ENCODE measurements at places on chromosomes 3 and 15.
A peak's percentile ranks its signal among the peaks of the same experiment; 100 is the strongest.

GRCh38 chr15:93803421-93804152, 427.8 kb upstream of the MCTP2 start:
- no peak for DNase-seq

DNA sequence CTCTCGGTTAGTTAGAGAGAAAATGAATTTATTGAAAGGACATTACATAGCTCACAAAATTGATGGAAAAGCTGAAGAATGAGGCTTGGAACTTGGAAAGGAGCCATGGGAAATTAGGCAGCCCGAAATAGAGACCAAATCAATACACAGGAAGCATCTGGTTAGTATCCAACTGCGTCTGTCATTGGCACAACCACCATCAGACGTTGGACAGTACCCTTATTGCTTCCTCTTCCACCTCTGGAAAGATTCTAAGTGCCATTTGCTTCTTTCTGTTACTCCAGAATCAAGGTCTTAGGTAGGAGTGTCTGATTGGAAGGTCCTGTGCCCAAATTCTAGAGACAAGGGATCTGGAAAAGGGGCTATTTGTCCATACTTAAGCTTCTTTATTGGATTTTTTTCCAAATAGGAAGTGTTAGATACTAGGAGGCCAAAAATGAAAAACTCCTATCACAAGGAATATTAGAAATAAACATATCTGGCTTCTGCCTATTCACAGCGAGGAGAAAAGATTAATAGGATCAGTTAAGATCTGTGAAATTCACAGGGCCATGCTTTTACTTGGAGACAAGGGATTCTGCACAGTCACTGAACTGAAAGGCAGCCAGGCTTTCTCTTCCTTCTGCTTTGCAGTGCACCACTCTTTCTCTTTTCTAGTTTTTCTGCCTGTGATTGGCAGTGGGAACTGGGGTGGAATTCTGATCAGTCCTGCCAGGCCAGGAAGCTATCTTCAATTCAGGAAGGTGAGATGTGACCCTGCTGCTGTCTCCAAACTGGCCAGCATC, 10.7 kb upstream of the HACD2 start:
- peak; percentile 4 for DNase-seq

DNA sequence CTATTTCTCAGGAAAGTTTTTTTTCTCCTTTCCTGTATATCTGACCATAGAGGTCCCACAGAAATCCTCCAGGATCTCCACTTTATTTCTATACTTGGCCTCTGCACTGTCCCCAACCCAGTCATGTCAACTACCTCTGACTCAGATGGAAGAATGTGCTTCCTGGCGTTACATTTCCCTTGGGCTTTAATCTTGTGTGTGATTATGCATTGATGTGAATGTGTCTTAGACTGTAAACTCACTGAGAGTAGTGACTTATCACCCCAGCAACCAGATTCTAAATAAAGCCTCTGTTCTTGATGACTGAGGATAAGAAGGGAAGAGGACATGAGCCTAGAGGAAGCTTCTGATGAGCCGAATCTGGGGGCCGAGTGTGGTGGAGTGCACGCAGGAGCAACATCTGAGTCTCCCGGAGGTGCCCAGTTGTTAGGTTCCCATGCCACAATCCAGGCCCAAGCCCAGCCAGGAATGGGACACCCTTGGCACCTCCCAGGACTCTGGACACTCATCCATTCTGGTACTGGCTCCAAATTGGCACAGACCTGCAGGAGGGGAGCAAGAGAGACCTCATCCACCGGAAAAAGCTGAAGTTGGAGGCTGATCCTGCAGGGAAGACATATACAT, 32.1 kb upstream of the HEG1 start:
- DNase-seq, result no peak

GRCh38 chr3:39601241-39601640, 133.8 kb downstream of the MOBP start:
- DNase-seq, result no peak

DNA sequence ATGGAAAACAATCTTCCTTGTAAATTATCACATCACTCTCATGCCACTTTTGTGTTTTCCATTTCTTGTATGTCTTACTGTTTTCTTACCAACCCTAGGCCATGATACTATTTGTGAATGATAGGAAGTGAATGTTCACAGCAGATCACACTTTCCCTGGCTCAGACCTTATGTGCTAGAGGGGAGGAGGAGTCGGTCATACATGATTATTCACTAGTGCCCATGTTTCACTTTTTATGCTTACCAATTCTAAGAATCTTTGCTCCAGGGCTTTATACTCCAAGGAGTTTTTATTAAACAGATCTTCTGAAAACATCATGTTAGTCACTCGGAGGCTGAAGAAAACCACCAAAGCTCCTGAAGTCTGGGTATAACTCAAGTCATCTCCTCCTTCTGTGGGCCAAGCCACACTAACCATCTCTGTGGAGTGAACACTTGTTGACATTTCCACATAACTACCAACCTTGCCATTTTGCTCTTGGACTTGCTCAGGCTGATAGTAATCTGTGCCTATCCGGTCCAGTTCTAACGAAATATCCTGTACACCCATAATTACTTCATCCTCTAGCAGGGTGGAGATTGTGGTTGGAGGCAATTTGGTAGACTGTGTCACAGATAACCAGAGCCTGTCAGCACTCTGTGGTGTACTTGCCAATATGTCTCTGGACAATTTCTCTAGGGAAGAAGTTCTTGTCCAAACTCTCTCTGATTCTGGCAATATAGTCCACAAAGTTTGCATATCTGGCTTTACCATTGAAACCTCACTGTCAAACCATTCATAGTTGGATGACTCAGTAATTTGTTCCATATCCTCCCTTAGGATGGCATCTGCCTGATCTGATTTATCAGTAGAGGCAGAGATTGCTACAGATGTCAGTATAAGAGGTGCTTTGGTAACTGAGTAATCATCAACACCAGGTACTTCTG, 76.8 kb downstream of the IMPG2 start:
- DNase-seq, result no peak

DNA sequence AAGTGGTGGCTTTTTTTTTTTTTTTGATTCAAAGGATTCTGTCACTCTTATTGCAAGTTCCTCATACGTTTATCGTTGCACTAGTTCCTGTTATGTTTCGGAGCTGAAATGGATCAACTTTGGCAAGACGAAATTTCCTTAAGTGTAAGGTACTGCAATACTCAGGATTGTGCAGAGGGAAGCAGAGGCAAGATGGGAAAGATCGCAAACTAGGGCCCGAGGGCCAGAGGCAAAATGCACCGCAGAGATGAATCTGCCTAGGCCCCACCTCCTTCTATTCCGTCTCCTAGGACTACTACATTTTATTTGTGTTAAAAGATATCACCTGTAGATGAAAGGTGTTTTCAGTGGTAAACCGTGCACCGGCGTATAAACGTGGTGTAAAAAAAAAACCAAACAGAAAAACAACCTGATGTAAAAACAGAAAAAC, 331 bp downstream of the RNU6-1 start:
- DNase-seq, result peak; percentile 40

DNA sequence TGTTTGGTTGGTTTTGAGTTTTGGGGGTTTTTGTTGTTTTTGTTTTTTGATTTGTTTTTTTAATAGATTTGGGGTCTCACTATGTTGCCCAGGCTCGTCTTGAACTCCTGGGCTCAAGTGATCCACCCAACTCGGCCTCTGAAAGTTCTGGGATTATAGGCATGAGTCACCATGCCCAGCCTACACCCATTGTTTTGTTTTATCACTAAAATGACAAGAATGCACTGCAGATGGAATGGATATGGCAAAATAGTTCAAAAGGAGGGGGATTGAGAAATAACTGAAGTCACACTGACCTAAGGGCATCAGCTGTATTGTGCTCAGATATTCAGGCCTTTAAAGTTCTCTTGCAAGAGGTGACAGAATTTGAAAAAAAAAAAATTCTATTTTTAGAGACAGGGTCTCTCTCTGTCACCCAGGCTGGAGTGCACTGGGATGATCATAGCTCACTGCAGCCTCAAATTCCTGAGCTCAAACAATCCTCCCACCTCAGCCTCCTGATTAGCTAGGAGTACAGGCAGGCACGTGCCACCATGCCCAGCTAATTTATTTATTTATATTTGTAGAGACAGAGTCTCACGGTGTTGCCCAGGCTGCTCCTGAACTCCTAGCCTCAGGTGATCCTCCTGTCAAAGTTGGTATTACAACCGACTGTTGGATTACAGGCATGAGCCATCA, 4.4 kb upstream of the RASA2 start:
- no peak for DNase-seq

DNA sequence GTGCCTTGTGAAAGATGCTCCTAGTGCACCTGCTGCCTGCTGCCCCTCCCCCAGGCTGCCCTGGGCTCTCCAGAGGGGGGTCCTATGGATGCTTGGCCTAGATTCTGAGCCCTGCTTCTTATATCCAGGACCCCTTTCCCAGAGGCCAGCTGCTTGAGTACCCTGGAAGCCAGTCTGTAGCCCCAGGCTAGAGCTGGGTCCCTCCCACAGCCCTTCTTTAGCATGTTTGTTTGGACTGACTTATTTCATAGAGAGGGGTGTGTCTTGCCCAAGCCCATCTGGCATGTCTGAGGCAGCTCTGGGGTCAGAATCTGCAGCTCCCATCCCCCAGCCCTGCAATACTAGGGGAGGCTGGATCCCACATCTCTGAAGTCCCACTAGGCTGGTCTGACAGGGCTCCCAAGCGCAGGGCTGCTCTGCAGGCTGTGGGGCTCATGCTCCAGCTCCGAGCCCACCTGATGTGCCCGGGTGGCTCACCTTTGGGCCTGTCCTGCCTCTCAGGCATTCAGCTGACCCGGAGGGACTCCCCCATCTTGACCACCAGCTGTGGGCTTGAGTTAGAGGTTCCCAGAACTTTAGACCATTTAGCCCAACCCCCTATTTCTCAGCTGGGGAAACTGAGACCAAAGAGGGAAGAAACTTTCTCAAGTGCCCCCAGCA, 3.1 kb downstream of the CHRNB4 start:
- no peak for DNase-seq

DNA sequence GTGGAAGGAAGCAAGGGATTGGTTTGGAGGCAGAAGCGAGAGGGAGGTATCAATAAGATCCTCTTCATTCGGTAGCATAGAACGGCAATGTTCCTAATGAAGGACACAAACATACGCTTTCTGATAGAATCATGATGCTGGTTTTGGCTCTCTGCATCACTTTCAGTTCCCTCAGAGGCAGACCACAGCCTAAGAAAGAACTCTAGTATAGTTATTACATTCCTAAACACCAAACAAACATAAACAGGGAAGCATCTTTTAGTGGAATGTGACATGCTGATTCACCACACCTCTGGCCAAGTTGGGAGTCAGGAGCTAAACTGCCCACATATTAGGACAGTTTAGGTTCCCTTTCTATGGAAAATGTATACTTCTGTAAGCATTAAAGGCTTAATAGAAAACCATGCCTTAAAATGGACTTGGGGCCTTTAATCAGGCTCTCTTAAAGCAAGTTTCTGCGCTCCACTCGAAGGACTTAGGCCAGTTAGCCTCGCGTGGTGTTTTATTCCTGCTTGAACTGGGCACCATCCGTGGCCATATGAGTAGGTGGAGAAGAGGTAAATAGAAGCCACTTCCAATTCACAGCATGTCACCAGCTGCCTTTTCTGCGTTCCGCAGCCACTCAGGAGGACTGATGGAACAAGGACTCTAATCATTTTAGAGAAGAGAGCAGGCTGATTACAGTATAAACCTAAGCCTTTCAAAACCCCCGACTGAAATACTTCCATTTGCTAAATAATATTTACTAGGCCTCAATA, 53.7 kb downstream of the CD47 start:
- DNase-seq, result no peak

DNA sequence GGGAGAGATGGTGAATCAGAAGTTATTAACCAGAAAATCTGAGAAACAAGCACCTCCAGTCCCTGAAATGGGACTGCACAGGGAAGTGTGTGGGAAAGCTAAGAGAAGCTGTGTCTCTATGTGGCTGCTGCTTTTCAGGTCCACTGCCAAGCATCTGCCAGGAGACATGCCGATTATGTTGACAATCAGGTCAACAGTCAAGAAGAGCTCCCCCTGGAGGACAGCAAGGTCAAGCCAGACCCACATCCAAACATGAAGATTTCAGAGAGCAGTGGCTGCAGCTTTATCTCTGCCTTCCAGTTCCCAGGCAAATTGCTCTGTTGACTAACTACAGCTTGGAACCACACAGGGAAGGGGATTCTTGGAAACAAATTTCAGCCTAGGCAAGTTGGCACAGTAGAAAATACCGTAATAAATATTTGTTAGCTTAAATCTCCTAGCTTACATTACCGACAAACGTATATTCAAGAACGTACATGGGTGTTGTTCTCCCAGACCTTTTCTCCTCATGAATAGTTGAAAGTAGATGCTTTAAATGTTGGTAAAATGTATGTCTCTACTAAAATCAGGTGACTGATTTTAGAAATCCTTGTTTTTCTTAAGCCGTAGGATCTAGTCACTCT, 394.5 kb upstream of the RARB start:
- peak; percentile 18 for DNase-seq

- peak; percentile 15 for DNase-seq
Measured at GRCh38 chr15:97903971-97904572, 56.4 kb upstream of the ARRDC4 start.

DNA sequence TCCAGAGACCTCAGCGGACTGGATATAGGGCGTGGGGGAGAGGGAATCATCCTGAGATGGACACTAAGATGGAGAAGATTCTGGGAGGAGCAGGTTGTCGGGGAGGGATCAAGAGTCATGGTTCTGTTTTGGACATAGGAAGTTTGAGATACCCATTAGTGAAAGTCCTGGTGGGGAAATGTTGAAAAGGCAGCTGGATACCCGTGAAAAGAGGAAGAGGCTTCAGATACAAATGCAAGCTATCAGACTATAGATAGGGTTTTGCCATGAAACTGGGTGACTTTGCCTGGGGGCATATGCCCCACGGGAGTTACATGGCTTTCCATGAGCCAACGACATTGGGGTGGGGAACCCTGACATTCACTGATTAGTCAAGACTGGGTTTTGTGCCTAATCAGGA, 1.1 kb upstream of the GPR62 start:
- DNase-seq, result no peak

DNA sequence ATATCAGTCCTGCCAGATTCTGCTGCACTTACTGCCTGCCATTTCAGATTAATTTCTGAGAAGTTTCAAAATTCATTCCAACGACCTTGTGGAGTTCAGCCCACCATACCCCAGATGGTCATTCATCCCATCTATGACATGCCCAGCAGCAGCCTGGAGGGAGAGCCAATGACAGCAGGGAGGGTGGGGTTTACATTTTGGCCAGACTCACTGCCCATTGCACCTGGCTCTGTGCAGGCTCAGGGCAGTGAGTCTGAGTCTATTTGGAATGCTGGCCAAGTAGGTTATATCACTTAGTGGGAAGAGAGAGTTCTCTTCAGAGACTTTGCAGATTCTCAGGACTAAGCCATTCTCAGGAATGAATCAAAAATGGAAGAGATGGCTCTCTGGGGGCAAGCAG, 21.5 kb downstream of the SRPRB start:
- no peak for DNase-seq

DNA sequence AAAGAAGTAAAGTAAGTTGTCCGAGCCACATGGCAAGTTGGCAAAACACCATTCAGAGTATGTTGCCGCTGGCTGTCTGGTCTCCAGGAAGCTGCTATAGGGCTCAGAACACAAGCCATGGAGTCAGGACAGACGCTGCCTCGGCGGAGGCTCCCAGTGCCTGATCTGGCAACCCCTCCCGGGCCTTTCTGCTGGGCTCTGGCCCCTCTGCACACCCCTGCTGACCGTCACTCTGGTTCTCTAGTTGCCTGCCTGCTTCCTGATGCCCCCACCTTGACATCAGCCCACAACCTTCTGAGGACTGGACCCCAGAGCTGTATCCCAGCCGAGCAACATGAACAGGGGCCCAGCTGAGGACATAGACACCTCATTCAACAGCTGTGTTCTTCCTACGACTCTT, 39.1 kb downstream of the MGLL start:
- DNase-seq, result no peak

GRCh38 chr15:66896611-66897010, 168.8 kb upstream of the SMAD3 start:
- no peak for DNase-seq
